ENCODE measurements at places on chromosomes 7 and 10.

DNA sequence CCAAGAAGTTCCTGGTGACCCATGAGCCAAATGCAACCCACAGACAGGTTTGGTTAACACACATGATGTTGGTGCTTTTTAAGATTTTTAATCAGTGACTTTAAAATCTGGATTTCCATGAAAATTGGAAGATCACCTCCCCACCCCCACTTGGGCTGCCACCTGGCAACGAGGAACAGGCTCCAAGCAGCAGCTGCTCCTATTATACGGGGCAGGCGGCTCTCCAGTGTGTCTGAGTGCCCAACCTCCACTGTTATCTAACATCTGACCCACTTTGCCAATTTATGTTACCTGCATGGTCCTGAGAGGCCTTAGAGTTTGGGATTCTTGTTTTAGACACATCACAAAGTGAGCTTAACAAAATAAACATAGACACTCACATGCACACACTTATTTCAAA is 56.4 kb downstream of the SGMS1 start:
- no peak for ATAC-seq

GRCh38 chr10:69748621-69749020 is 53.1 kb upstream of the COL13A1 start:
- ATAC-seq: no peak

- ATAC-seq: no peak
Observed at GRCh38 chr7:148918058-148918596, 34.0 kb upstream of the EZH2 start.

- ATAC-seq: no peak
Observed at GRCh38 chr7:101205901-101206664, 5.2 kb upstream of the MOGAT3 start.

- ATAC-seq: peak; percentile 95
Observed at GRCh38 chr7:220151-220841, 27.9 kb downstream of the FAM20C start.

GRCh38 chr10:131819241-131820072 is 81.4 kb upstream of the PPP2R2D start:
- ATAC-seq: no peak

DNA sequence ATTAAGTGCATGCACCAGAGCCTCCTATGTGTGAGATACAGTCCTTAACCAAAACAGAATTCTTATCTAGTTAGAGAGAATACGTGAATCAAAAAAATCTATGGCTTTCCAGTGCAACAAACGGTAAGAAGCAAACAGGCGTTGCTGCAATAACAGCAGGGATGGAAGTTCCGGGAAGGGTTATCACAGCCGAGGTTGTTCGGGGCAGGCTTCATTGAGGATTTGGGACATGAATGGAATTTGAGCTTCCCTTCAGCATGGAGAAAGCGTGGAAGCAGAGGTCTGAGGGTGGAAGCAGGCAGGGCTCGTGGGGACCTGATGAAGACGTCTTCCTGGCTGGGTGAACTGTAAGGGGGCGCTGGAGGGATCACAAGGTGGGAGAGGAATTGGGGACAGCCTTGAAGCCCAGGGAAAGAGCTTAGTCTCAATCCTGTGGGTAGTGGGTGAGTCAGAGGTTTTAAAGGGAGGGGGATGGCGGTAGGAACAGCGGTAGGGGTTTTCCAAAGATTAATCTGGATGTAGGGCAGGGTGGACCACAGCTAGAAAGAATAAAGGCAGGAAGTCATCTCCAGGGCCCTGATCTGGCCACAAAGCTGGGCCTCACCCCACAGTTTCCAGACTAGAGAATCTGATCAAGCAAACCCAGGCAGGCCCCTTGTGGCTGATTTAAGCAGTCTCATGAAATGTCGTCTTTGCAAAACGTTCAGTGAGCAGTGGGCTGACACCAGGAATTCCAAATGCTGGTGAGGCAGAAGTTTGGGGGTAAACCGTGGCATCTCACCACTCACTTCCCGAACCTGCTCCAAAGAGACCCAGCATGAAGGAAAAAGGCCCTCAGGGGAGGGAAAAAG is 65.1 kb downstream of the CALML3 start:
- ATAC-seq: peak; percentile 19

GRCh38 chr10:58385784-58386112 is 538 bp downstream of the TFAM start:
- ATAC-seq: peak; percentile 1

- ATAC-seq: no peak
Observed at GRCh38 chr10:4720463-4720862, 105.5 kb upstream of the AKR1E2 start.

DNA sequence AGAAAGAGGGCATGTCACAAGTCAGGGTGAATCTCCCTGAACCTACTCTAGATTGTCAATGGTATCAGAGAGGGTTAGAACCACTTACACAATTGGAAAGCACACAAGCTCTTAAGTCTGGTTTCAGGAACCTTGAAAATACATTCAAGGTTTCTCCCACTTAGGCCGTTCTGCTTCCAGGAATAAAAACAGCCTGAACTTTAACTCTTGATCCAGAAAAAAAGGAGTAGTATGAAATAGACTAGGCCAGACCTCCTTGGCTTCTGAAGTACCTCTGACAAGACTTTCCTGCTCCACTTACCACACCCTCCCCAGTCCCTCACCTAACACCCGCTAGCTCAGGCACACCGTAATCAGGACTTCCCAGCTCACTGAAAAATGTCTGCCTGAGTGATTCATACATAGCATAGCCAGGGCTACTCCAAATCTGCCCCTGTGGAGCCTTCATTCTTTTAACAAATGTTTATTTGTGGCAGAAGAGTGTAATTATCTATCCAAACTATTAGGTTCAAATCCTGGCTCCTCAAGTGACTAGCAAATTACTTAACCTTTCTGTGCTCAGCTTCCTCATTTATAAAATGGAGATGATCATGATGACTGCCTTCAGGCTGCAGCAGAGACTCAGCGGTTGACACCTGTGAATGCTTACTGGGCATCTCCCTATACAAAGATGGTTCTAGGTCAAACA is 30.3 kb upstream of the IL6 start:
- ATAC-seq: no peak

DNA sequence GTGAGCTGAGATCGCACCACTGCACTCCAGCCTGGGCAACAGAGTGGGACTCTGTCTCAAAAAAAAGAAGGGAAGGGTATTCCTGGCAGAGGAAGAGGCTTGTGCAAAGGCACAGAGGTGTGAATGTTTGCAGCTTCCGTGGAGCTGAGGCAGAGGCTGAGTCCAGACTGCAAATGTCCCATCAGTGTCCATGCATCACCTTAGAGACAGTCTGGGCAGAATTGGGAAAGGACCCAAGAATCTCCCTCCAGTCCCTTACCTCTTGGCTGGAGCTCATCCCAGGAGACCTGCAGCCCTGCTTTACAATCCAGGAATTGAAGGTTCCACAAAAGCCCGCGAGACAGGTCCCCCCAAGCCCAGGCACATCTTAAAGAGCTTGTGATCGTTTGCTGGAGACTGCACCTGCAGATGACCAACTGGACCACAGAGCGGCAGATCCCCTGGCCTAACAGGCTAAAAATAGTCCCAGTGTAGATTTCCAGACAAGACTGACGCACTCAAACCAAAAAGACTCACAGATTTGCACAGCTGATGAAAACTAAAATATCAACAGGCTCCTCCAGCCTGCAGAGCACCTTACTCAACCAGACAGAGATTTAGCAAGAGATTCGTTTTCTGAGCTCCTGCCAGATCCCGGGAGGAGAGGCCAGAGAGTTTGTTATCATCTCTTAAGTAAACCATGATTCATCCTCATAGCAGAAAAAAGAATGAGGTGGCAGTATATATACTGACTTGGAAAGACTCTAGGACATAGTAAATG is 22.9 kb upstream of the NANOS1 start:
- peak; percentile 58 for ATAC-seq

DNA sequence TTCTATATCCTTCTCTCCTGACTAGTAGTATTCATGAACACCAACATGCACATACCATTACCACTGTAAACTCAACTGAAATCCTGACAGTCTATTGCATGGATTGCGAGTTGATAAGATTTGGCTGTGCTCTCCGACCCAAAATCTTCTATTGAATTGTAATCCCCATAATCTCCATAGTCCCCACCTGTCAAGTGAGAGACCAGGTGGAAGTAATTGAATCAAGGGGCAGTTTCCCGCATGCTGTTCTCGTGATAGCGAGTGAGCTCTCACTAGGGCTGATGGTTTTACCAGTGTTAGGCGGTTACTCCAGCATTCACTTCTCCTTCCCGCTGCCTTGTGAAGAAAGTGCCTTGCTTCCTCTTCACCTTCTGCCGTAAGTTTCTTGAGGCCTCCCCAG is 261.8 kb downstream of the PHF14 start:
- no peak for ATAC-seq

DNA sequence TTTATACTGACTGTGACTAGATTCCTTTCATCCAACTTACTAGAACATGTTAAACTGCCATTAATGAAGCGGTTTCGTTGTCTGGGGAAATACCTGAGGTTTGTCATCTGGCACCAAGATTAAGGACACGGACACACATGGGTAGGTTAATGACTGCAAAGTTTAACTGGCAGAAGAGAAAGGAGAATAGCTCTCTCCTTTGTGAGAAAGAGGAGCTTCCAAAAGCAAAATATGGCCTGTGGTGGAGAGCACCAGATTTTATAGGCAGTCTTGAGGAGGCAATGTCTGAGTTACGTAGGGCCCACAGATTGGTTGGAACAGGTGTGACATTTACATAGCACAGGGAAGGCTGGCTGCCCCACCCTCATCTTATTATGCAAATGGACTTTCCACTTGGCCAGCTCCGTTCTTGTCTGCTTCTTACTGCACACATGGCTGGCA is 1193.0 kb upstream of the CELF2 start:
- peak; percentile 71 for ATAC-seq

DNA sequence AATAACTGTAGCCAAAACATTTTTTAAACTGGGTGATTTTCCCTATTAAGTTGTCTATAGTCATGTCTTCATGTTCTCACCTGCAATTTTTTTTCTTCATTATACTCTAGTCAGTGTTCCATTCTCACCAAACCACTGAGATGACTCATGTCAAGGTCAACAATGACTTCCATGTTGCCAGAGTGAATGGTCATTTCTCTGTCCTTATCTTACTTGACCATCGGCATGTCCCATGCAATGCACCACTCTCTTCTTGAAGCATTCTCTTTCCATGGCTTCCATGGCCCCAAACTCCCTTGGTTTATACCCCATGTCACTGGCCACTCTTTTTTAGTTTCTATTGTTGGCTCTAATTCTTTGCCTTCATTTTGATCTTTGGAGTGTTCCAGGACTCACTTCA is 173.9 kb downstream of the PPP1R17 start:
- no peak for ATAC-seq

- ATAC-seq: no peak
Observed at GRCh38 chr10:31768467-31768866, 160.2 kb downstream of the ARHGAP12 start.

GRCh38 chr7:55594414-55594813 is 22.1 kb upstream of the VOPP1 start:
- ATAC-seq: no peak

Measured in motor neuron (in vitro differentiated cells).